ENCODE measurements at places on chromosomes 4 and X. TPM values are rescaled to one million over a fixed set of nuclear protein-coding genes. Genes with fewer than 3 reads are reported as not detected.

- DNase-seq = no peak
Measured at GRCh38 chr4:70997036-70997435, 3.6 kb downstream of the DCK start.

DNA sequence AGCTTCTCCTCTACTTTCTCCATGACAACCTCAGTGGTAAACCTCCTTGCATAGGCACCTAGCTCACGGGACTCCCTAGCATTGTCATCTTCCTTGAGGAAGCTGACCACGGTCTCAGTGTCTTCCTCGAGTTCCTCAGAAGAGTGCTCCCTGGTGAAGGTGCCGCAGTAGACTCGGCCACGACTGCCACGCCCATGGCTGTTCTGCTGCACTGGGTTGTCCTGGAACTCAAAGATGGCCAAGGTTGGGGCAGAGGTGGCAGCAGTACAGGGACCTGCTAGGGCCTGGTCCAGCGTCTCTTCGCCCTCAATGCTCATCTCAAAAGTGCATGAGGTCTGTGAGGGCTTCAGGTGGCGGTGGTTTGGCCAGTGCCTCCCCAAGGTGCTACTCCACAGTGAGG is 147.9 kb upstream of the ARHGEF9 start:
- no peak for DNase-seq

DNA sequence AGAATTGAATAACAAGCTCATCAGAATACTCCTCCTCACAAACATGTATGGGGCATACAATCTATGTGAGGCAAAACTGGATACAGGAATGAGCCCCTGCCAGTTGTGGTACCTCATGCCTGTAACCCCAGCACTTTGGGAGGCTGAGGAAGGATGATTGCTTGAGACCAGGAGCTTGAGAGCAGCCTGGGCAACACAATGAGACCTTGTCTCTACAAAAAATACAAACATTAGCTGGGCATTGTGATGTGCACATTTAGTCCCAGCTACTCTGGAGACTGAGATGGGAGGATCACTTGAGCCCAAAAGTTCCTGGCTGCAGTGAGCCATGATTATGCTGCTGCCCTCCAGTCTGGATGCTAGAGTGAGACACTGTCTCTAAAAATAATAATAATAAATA is 611.0 kb downstream of the NLGN4X start:
- no peak for DNase-seq

GRCh38 chrX:110732266-110732665 is 63.4 kb downstream of the CHRDL1 start:
- DNase-seq = no peak

- no peak for DNase-seq
Measured at GRCh38 chrX:2697741-2698299, 6.7 kb downstream of the CD99 start.

DNA sequence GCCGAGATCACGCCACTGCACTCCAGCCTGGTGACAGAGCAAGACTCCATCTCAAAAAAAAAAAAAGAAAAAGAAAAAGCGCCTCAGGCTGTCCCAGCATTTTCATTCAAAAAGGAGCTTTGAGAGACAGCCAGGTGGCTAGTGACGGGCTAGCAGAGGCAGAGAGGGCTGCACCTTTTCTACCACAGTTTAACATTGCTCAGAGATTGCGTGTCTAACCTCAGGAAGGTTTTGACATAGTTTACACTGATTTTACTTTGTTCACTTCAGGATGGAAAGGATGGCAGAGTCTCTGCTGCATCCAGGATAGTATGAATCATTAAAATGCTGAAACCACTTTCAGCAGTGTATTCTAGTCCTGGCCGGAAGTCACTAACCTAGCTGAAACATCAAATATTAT is 28.1 kb downstream of the ZFP42 start:
- no peak for DNase-seq

GRCh38 chr4:37757121-37757520 is 69.4 kb upstream of the PGM2 start:
- DNase-seq = no peak

DNA sequence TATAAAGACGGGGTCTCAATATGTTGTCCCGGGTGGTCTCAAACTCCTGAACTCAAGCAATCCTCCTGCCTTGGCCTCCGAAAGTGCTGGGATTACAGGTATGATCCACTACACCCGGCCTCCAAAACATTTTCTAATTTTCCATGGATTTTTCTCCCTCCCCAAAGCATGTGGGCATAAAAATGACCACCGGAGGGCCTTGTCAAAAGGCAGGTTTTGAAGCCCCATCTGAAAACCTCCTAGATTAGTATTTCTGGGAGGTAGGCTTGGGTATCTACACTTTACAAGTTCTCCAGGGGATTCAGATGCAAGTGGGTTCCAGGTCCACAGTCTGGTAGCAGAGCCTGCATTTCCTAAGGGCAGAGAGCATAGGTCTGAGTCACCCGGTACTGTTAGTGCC is 1.4 kb upstream of the GPR173 start:
- no peak for DNase-seq

GRCh38 chr4:138185859-138186645 is 56.1 kb downstream of the SLC7A11 start:
- DNase-seq = no peak

DNA sequence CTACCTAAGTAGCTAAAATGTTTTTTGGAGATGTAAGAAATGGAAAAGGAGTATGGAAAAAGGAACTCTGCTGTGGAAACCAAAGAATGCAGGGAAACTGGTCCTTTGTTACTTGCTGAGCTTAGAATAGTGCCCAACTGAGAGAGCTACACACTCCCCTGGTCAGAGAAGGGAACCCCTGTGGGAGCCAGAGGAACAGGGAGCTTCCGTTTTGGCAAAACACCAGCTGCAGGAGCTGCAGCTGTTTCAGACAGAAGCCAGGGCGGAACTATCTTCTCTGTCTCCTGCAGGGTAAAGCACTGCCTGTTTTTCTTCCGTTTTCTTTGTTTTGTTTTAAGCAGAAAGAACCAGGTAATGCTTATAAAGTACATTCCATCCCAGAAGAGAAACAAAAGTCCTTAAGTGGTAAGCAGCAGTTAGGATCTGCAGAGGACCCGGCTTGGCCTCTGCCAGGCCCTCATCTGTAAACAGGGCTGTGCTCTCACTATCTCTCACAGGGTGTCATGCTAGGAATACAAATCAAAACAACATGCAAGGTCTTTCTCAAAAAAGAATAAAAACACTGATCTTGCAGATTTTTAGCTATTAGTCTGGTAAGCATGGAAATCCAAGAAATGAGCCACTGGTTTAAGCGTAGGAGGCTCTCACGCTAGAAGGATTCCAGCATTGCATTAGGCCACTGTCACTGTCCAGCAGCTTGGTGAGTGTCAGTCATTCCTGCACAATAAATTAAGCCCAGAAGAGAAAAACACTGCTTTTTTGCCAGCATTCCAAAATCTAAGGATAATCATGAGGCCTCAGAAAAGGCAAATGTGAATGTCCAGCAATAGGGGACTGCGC is 76.1 kb downstream of the CHST7 start:
- DNase-seq = peak; percentile 63

Gene ZNF711
- total RNA-seq = 6.8 TPM

Gene MAGEC3
- not detected for total RNA-seq

Gene ZC4H2
- 9.8 TPM for total RNA-seq
